Stimulated activated CD4-positive, alpha-beta T cell treated with anti-CD3 and anti-CD28 coated beads, Interleukin-4, amount 100 ng/mL, for 1 hour (primary cell): ENCODE measurements at places on chromosomes 2 and 18.

DNA sequence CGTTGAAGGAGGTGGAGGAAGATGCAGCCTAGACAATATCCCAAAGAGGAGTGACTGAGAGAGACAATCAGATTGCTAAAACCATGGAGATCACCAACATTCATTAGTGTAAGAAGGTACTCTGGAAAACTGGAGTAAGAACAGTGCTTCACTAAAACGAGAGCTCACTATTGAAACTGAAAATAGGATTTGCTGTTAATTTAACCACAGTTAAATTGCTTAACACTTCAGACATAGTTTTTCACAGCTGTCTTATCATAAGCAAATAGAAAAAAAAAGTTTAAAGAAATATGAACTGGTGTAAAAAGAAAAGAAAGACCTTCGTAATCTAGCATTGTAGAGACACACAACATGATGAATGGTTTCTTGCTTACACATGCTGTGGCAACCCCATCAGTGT lies 1049.8 kb upstream of the CHAC2 start:
- DNase-seq, result no peak

DNA sequence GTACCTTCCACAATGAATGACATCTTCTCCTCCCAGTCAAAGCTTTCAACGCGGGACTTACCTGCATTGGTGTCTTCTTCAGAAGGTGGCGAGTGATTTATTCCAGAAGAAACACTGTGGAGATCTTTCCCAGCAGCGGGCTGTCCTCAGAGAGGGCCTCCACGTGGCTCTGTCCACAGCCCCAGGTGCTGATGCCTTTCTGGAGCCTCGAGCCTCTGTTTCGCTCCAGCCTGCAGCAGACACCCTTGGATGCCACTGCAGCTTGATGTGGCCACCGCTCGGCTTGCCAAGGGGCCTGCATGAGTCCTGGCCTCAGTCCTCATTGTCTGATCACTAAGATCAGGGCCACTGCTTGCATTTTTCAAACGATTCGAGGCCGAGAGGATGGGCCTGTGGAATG lies 46.6 kb upstream of the GALR1 start:
- DNase-seq, result no peak

- DNase-seq, result no peak
These were observed 1060.0 kb upstream of the DDX18 start for GRCh38 chr2:116754381-116755101.

- DNase-seq, result no peak
These were observed 88.3 kb downstream of the NRP2 start for GRCh38 chr2:205770577-205770976.
